ENCODE measurements at places on chromosomes 1 and 21. TPM values are rescaled to one million over a fixed set of nuclear protein-coding genes. Genes with fewer than 3 reads are reported as not detected.
A peak's percentile ranks its signal among the peaks of the same experiment; 100 is the strongest.

GRCh38 chr1:12022036-12022435 lies 2.7 kb downstream of the MIIP start:
- DNase-seq = no peak

DNA sequence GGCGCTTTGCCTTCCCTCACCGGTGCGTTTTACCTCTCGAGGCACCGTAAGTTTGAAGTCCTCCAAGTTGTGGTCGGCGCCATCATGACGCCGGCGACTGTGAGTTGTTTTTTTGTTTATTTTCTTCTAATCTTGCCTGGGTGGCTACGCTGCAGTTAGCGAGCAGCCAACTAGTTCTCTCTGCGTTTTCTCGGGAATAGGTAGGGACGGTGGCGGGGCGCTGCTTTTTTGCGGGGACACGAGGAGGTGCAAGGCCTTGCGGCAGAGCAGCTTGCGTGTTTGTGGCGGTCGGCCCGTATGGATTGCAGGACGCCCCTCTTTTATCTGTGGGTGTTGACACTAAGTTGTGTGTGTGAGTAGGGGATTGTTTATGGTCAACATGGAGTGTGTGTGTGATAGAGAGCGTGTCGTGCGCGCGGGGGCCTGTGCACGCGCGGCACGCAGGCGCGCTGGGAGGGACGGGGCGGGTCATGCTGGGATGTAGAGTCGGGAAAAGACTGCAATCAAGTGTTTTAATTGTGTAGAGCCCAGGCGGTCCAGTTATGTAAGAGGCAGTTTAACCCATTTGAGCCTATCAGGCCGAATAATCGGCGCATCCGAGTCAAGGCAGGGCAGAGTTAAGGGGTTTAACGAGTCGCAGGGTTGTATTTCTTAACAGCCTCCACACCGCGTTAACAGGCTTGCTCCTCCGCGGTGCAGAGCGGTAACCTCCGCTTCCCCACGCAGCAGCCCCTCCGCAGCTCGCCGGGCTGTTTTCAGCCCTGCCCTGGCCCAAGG lies 1.2 kb upstream of the NEGR1 start:
- DNase-seq = peak; percentile 93

ATP5IF1 gene
- 174 TPM for total RNA-seq

GRCh38 chr1:150813028-150813707 lies 5.1 kb upstream of the CTSK start:
- no peak for DNase-seq

OLFM3 gene
- total RNA-seq = 0.26 TPM

- DNase-seq = no peak
Measured at GRCh38 chr1:47226839-47227215, 5.2 kb downstream of the TAL1 start.

- DNase-seq = no peak
Measured at GRCh38 chr1:187384504-187384903, 555.8 kb downstream of the PLA2G4A start.

CA14 gene
- not detected for total RNA-seq

GRCh38 chr1:203351037-203351625 lies at the start of gene FMOD:
Gene FMOD (minus strand): TSS chr1:203351122. CDS start chr1:203348270, 2,852 bp downstream.
- no peak for DNase-seq
